ENCODE measurements at places on chromosomes 5 and 9.
A peak's percentile ranks its signal among the peaks of the same experiment; 100 is the strongest.

GRCh38 chr5:66542711-66543110, 53.5 kb upstream of the MAST4 start:
- no peak for DNase-seq

- no peak for DNase-seq
Measured at GRCh38 chr5:64958757-64959391, 190.1 kb downstream of the CWC27 start.

DNA sequence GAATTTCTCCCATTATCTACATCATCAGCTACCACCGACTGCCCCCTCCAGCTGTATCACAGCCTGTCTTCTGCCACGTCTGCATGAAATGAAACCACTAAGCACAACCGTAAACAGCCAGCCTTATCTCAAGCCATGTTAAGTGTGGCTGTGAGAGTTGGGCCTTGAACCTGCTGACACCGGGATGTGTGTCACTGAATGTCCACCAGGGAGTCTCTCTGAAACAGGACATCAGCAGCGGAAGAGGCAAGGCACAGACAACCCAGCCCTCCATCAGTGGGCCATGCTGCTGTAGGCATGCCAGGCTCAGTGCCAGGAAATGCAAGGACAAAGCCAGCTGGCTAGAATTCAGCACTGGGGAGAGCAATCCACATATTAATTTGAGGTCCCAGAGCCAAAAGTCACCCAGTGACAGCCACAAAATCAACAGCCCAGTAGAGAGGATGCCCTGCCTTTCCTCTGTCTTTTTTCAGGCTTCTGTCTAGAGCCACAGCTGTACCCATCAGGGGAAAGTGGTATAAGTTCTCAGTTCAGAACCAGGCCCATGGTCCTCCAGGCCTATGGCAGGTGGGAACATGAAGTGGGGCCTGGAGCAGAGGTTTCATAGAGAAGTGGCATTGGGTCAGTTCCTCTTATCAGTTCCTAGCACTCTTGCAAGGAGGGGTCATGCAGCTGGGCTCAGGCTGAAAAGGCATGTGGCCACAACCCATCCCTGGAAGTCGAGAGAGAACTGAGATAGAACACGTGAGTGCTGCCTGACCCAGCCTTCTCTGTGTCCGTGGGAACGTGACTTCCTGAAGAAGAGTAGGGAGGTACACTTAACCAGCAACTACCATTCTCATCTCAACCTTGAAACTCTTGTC, 199.4 kb downstream of the ESM1 start:
- DNase-seq = no peak

GRCh38 chr9:967436-967835, 9.0 kb upstream of the DMRT3 start:
- peak; percentile 44 for DNase-seq

- no peak for DNase-seq
Measured at GRCh38 chr5:151053796-151054462, 26.9 kb downstream of the TNIP1 start.

DNA sequence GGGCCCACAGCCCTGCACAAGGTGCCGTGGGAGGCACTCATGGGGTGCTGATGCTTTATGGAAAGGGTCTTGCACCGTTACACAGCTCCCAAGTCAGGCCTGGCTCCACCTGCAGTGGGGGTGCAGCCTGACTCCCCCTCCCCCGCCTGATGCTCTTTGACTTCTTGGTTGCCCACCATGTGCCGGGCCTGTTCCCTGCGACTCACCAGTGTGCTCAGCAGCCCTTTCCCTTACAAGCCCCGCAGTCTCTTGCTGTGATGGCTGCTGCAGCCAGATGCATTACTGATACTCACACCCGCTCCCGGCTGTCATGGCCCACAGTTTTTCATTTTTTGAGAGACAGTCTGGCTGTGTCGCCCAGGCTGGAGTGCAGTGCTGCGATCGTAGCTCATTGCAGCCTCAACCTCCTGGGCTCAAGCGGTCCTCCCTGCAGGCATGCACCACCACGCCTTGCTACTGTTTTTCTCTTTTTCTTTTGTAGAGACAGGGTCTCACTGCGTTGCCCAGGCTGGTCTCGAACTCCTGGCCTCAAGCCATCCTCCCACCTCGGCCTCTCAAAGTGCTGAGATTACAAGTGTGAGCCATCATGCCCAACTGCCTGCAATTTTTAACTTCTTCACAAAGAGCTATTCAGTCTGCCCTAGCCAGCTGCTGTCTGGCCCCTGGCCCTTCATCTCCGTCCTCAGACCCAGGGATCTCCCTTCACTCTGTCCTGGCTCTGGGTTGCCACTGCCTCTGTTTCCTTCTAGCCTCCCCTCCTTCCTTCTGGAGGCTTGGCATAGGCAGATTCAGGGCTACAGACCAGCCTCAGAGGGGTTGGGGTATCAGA, 109.5 kb downstream of the RXRA start:
- DNase-seq = no peak

- no peak for DNase-seq
Measured at GRCh38 chr5:24183981-24184380, 460.8 kb downstream of the CDH10 start.

- DNase-seq = no peak
Measured at GRCh38 chr5:93705896-93706295, 35.5 kb downstream of the POU5F2 start.

DNA sequence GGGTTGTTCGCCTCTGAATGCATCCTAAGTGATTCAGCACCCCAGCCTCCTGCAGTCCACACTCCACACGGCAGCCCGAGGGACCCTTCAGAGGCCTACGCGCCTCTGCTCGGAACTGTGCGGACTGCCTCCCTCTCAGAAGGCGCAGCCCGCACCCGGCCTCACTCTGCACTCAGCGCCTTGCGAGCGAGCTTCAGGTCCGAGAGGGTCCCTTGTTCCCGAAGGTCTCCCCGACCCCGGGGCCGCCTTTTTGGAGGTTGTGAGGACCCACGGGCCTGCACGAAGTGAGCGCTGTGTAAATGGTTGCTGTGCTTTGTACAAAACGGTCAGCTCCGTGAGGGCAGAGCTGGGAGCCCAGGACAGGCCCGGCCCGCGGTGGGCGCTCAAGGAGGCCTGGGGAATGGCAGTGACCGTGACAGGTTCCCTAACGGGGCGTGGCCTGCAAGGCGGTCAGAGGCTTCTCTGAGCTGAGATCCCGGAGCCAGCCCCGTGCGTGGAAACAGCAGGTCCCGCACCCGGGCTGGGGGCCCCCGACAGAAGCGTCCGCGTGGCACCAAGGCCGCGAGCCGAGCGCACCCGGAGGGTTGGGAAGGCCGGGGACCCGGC, 698 bp upstream of the CACNA1B start:
- peak; percentile 58 for DNase-seq

- DNase-seq = no peak
Measured at GRCh38 chr5:139263536-139263935, 30.0 kb upstream of the MATR3 start.

DNA sequence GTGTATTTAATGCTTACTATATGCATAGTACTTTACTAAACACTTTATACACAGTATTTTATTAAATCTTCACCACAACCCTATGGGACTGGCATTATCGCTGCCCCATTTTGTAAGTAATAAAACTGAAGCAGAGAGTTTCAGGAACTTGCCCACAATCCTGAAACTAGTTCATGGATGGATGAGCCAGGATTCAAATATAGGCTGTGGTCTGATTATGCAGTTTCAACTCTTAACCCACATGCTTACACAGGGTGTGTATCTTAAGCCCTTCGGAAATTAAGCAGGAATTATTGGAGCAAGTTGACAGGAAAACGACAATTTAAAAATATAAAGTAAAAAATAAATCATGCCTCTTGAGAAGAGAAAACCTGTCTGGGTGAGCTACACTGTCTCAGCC, 109.0 kb downstream of the ATP10B start:
- DNase-seq = no peak

DNA sequence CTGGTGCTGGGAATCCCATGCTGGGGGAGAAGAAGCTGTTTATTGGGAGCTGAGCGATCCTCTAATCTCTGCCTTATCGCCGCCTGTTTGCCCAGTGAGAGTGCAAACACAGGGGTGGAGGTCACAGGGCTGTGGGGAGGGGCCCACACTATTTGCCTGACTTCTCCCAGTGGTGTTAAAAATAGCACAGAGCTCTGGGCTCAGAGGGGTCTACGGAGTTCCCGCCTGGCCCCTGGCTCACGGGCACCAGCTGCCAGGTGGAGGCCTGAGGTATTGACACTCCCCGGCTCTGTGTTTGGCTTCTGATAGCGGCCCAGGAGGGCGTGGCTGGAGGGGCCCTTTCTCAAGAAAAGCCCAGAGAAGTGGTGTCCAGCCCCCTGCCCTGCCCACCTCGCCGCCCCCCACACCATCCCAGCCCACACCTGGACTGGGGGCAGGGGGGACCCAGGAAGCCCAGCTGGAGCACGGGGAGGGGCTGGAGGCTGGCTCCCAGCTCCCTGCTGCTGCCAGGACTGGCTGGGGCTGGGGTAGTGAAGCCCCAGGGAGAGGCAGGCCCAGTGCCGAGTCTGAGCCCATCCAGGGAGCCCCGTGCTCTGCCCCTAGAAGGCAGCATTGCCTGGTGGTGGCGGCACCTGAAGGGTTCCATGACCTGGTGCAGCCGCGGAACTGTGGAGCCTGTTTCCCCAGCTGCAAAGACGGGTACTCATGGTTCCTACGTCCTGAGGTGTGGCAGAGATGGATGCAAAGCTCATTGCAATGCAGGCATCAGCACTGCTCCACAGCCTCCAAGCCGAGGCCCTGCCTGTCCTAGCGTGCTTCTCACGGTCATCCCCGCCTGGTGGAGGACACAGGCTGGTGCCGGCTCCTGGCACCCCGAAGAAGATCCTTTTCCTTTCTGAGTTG, 35.7 kb upstream of the EGFL7 start:
- no peak for DNase-seq

DNA sequence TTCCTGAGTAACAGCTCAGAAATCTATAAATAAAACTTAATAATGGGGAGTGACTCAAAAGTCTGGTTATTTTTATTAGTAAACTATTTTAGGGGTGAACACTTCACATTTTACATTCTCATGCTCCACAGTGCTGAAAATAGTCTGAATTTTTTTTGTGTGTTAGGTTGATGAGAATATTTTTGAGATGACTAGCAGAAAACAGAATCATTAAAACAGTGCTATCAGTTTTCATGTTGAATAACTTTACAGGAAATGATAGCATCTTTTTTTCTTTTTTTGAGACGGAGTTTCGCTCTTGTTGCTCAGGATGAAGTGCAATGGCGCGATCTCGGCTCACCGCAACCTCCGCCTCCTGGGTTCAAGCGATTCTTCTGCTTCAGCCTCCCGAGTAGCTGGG, 60.3 kb downstream of the TMC1 start:
- DNase-seq = no peak

DNA sequence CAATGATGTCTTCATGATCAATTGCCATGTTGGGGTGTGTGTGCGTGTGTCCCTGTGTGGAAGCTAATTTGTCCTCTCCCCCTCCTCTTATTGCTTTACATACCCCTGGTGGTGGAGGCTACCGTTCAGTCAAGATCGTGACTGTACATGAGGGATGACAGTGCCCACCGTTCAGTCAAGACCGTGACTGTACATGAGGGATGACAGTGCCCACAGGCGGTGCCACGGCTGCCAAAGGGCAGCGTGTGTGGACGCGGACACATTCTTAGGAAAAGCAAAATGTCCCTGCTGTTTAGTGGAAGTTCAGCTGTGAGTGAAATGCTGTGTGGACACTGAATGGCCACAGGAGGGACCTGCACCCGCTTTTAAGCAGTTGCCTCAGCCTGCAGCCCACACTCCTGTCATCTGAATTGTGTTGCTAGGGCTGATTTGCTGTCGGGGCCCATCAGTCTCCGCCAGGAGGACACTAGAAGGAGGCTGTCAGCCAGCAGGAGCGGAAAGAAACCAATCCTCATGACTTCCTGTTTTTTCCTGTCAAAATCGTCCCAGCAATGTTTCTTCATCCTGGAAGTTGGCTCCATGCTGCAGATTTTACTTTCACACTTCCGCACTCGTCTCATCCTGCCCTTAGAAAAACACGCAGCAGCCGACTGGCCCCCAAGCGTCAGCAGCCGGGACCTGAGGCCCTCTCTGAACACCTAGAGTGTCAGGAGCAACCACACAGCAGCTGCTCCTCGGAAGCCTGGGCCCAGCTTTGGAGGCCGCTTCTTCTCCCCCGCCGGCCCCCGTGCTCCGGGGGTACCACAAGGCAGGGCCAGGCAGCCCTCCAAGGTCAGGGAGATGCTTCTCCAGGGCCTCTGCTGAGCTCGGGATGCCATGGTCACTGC, 9.1 kb downstream of the OR2V1 start:
- DNase-seq = no peak

GRCh38 chr9:124349267-124349666, 66.0 kb downstream of the PSMB7 start:
- no peak for DNase-seq

GRCh38 chr9:19036611-19037010, 3.6 kb upstream of the SAXO1 start:
- no peak for DNase-seq

GRCh38 chr5:59034498-59035186, 451.8 kb downstream of the RAB3C start:
- no peak for DNase-seq

- DNase-seq = no peak
Measured at GRCh38 chr5:7869474-7870136, 657 bp downstream of the MTRR start.

- no peak for DNase-seq
Measured at GRCh38 chr5:139636207-139636792, 11.8 kb upstream of the CXXC5 start.

DNA sequence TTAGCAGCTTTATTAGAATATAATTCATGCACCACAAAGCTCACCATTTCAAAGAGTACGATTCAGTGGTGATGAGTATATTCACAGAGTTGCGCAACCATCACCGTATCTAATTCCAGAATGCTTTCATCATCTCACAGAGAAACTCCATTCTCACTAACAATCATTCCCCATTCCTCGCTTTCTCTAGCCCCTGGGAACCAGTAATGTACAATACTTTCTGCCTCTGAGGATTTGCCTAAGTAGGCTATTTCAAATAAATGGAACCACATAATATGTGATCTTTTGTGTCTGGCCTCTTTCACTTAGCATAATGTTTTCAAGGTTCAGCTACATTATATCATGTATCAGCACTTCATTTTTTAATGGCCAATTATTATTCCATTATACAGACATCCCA, 145.1 kb upstream of the ADAMTS16 start:
- DNase-seq = no peak

DNA sequence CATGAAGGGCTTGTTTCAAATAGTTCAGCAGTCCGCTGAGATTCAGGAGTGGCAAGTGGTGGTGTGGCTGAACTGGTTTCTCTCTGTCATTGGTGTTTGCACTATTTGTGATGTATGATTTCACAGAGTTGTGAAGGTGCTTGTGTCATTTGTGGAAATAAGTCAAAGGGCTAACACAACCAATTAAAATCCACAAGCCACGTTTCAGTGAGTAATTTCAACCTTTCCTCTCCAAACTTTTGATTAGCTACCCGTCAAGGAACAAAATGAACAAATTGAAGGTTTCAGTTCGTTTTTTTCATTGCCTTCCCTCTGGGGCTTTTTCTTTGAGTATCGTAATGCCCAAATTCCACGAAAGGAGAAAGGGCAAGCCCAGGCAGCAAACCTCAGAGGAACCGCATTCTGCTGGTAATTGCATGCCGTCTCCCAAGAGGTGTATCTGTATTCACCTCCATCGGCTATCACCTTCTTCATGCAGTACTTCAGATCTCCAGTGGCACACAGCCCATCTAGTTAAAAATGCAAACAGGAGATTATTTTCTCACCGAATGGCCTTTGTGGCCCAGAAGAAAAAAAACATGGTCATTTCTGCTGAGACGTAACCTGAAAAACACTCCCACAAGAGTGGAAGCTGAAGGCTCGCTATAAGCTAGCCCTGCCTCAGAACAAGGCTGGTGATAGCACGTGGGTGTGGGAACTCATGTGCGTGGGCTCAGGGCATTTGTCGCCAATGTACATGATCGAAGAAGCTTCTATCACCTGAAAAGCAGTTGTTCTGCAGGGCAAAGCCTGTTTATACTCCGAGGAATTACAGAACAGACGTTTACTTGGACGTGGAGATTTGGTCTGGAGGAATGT, 197.1 kb downstream of the NR3C1 start:
- no peak for DNase-seq

- no peak for DNase-seq
Measured at GRCh38 chr5:149237662-149238061, 34.0 kb upstream of the AFAP1L1 start.

Measured in H9 (cell line).